ENCODE measurements at places on chromosomes 3 and 15.
A peak's percentile ranks its signal among the peaks of the same experiment; 100 is the strongest.

- no peak for DNase-seq
These were observed 85.2 kb downstream of the KBTBD8 start for GRCh38 chr3:67083277-67083676.

DNA sequence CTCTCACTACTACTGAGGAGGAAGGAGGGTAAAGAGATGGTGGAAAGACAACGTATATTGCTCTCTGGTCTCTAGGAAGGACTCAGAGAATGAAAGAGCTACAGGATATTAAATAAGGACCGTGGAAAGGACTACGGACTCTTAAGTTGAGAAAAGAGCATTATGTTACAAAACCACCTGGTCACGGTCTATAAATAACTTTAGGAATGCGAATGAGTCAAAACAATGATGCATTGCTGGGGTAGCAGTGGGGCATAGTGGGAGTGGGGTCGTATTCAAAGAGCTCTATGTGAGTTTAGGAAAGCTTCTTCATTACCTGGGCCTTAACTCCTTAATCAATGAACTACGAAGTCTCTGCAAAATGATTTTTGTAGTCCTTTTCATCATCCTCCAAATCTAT lies 295.7 kb upstream of the SOX14 start:
- no peak for DNase-seq

DNA sequence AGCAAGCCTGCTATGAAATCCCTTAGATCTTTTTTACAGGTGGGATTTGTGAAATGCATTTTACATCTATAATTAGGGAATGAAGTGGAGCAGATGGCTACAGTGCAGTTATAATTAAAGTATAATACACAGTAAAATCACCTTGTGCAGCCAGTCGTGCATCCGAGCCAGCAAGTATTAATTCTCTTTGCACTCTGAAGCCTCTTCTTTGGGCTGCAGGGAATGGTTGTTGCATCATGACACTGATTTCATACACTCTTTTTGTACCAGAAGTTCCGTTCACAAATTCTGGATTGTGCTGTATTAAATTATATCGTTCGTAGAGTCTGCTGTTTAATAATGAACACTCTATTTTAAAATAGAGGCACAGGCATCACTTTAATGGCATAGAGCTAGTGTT lies 28.7 kb upstream of the TP63 start:
- DNase-seq = no peak

GRCh38 chr15:65851981-65852380 lies 17.3 kb upstream of the RAB11A start:
- no peak for DNase-seq

DNA sequence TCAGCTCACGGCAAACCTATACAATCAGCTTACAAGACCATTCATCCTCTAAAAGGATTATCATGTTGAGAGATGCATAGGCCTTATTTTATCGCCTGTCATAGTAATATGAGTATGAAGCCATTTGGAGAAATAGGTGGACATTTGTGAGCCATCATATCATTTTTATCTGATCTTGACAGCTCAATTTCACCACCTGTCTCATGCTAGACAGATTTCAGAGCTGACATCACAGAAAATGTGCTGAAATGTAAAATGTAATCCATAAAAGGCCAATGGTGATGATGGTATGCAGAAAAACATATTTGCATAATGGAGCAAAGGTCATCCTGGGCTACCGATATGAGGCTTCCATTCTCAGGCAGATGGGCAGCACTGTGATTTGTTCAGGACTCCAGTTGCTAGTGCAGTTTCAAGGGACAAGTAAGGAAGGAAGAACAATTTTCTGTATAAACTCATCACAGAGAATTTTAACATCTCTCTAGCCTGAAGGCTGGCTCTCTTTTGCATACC lies 221.5 kb downstream of the ULK4 start:
- DNase-seq = no peak

- no peak for DNase-seq
These were observed 7.1 kb downstream of the ITGA11 start for GRCh38 chr15:68424754-68425390.

DNA sequence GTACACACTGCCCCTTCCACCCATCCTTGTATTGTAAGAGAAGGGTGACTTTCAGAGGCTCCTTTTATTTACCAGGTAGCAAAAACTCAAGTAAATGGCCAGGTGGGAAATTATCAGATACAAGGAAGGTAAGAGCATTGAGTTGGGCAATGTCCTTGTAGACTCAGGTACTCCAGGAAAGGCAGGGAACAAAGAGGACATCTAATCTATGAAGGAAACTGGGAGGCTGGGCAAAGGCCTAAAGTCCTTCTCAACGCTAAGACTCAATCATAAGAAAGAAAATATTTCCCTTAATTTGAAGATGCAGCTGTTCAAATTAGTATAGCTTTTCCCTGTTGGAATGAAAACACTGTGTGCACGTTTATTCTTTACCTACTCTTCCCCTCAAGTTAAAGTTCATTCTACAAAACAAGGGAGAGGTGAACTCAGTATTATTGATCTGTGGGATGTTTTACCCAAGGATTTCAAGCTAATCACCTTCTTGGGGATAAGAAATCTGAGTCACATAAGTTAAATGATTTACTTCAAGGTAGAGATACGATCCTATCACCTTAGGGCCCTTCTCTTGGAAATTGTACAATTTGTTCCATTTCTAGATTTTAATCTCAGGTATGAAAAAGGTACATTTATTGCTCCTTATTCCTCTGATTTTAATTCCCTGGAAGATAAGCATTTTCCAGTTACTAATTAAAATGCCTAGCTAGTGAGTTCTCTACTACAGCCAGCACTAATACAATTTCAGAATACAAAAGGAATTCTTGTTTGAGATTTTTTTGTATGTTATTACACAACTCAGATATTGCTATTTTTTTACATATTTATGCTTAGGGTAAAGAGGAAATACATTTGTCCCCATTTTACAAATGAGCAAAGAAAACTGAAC lies 80.6 kb downstream of the PLD1 start:
- no peak for DNase-seq

DNA sequence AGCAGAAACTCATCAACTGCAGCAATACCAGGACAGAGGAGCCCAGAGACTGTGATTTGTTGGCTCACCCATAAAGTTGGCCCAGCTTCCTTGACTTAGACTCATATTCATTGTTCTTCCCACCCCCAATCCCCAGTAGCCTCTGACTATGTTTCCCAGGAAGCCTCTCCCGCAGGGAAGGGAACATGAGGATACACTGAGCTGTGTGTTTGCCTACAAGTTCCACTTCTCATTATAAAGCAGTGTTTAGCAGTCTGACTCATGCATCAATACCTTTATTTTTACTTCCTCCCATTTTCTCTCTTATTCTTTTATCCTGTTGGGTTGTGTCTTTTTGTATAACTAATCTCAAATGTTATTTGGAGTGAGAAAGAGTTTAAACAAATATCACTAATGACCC lies 111.6 kb upstream of the PHLDB2 start:
- no peak for DNase-seq

DNA sequence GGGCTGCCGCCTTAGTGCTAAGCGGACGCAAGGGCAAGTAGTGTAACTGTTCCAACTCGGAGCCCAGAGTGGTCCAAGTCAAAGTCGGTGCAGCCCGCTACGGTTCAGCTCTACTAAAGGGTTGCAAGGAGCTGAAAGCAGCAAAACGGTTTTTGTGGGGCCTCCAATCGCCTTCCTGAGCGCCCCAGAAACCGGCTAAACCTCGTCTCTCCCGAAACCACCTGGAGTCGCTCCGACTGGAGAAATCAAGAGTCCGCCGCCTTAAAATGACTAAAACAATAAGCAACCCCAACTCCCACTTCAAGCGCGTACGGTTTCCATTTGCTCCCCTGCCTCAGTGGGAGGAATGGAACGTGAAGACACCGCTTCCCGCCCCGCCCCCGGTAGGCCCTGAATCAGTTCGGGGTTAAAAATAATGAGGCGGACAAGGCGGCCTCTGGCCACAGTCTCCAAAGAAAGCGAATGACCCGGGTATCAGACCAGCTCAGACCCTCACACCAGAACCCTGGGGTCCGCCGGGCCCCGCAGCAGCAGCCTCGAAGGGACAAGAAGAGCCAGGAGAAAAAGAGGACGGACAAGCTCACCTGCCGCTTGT lies 401 bp downstream of the SEC11A start:
- peak; percentile 12 for DNase-seq

DNA sequence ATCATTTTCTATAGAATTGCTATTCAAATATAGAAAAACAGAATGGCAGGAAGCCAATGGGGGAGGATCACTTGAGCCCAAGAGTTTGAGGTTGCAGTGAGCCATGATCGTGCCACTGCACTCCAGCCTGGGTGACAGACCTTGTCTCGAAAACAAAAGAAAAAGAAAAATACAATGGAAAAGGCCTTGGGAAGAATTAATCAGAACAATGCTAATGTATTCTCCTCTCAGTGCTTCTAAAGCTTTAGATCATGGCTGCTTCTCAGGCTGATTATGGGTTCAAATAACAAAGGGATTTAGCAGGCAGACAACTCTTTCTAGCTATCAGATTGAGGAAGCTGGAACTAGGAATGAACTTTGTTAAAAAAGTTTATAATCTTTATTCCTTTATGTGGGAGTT lies 115.8 kb downstream of the PDCD6IP start:
- no peak for DNase-seq

DNA sequence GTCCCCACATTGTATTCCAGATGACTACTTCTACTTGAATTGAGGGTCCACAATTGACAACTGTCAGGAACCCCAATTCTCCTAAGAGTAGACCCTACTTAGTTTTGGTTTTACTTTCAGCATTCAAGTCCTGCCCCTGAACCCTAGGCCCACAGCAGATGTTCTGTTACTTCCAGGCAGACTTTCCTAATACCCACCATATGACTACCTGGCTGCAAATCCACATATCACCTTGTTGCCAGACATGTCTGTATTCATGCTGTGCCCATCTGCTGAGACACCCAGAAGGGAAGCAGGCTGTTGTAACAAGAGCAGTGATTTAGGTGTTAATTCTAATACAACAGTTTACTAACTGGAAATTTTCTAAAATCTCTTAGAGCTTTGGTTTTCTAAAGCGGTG lies 235.1 kb upstream of the CCDC54 start:
- no peak for DNase-seq

DNA sequence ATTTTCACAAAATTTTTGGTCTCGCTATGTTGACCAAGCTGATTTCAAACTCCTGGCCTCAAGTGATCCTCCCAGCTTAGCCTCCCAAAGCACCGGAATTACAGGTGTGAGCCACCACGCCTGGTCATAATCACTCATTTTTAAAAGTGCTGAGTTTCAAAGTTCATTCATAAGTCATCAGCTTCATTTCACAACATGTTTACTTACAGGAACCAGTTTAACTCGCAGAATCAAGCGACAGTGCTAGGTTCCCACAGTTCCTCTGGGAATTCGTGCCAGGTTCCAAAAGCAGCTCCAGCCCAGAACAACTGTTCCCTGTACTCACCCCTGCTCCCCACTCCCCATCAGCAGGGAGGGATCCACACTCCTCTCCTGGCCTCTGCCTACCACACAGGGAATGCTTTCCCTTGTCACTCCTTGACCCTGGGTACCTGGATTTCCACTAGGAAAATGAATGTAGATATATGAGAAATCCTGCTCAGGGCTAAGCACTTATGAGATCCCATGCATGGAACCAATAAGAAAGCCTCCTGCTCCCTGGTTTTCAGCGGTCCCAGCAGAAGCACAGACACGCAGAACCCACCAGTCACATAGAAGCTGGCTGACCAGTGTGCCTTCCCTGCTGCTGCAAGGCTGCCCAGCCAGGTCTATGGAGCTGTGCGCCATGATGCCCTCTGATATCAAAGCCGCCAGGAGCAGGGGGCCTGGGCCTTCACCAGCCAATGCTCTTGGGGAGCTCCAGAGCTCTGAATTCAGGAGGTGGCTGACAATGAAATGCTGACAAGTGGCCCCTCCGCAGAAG lies 72.3 kb downstream of the ITGB5 start:
- no peak for DNase-seq

GRCh38 chr3:192841428-192841827 lies 76.2 kb downstream of the MB21D2 start:
- no peak for DNase-seq

- DNase-seq = no peak
These were observed 730.8 kb upstream of the EPHA6 start for GRCh38 chr3:96083610-96084009.

DNA sequence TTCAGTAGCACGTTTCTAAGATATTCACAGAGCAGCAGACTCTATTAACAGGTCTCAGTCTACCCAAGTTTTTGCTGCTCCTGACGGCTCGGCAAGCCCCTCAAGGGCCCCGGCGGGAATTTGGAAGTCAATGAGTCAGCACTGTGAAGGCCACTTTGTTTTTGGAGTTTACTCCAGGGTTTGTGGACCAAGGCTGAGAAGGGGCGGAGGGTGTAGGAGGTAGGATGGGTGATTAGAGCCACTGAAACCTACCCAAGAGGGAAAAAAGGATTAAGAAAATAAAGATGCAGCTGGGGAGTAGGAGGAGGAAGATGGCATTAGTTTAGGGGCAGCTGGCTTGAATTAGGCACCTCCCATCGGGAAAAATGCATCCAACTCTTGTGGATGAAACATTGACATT lies 87.6 kb downstream of the BDH1 start:
- no peak for DNase-seq

DNA sequence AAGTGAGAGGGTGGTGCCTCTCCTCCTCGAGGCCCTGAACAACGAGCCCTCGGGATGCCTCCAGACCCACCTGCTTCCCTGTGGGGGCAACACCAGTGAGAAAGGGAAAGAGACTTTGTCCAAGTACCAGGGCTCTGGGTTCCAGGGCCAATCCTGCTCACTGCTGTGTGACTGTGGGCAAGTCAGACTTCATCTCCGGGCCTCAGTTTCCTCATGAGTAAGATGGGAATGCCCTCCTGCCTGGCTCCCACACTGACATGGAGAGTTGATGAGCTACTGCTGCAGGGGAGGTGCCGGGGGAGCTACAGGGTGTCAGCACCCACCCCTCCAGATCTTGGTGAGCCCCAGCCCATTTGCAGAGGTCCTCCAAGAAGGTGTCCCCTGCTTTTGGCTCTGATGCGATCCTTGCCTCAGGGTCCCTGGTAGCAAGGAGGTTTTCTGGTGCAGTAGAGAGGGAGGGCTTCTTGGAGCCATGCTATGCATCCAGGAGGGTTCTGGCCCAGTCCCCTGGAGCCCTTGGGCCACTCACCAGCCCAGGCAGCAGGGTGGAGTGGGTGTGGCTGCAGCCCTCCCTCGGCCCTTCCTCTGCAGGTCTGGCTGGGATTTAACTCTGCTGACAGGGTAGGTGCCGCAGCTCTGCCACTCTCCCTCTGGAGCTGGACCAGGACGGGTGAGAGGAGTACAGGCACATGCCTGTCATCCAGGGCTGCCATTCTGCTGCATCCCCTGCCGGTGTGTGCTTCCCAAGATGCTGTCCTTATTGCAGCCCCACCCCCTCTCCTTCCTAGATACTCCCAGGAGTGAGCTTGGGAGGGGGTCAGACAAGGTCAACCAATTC lies 26.9 kb downstream of the LOXL1 start:
- no peak for DNase-seq

DNA sequence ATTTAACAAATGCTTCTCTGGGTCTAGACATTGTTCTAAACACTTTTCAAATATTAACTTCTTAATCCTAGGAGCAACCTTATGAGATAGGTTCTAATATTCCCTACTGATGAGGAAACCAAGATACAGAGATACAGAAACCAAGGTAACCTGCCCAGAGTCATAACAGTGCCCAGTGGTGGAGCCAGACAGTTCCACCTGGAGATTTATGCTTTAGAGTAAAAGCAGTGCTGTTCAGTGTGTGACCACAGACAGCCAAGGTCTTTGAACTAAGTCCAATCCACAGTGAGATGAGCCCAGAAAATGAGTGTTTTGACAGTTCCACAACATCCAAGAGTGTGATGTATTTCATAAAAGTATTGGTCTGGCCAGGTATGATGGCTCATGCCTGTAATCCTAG lies 105.2 kb upstream of the UMPS start:
- DNase-seq = no peak
